ENCODE measurements at places on chromosomes 5 and 9.
A peak's percentile ranks its signal among the peaks of the same experiment; 100 is the strongest.

- H3K36me3 ChIP-seq: no peaks in the 10 kb centered on the region
- no peak for DNase-seq
- no peak overlapping the region for H3K27ac ChIP-seq
- no peak overlapping the region for H3K4me3 ChIP-seq
- no peaks in the 10 kb centered on the region for H3K27me3 ChIP-seq
Measured at GRCh38 chr5:136679233-136679632, 313.9 kb upstream of the TRPC7 start.

- H3K27me3 ChIP-seq: no peaks in the 10 kb centered on the region
- H3K4me3 ChIP-seq: no peak overlapping the region
- no peaks in the 10 kb centered on the region for H3K4me1 ChIP-seq
- no peak overlapping the region for H3K27ac ChIP-seq
- peaks cover 21% of the 10 kb centered on the region for H3K36me3 ChIP-seq
- DNase-seq: no peak
Measured at GRCh38 chr5:40775846-40776657, 20.3 kb upstream of the TTC33 start.

- H3K27me3 ChIP-seq: peaks cover 13% of the 10 kb centered on the region
- H3K4me3 ChIP-seq: no peak overlapping the region
- no peak for DNase-seq
- H3K27ac ChIP-seq: no peak overlapping the region
- no peaks in the 10 kb centered on the region for H3K36me3 ChIP-seq
Measured at GRCh38 chr9:101342595-101342994, 42.2 kb downstream of the BAAT start.

DNA sequence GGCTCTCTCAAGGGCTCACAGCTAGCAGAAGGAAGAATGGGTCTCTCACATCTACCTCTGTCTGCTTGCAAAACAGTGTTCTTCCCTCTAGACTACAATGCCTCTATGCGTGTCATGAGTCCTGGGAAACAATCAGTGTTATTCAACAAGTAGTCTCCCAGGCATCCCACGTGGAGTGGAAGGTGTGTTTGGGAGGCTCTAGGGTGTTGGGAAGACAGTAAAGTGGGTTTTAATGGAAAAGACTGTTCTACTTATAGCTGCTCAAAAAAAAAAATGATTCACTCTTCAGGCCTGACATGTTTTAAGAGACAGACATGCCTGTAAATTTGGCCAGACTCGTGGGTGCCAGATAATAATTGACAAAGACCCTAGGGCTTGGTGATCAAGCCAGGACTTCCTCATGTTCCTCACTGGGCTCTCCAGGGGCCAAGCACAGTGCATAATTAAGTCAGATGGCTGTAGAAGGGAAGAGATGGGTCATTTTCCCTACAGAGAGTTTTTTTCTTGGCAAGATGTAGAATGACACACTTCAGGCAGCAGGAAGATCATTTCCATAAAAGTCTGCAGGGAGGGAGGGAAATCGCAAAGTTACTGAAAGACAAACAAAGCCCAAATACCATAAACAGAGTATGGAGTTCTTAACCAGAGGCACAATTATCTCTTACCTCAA lies 246.4 kb downstream of the ACTL7B start:
- H3K4me1 ChIP-seq: no peaks in the 10 kb centered on the region
- H3K36me3 ChIP-seq: no peaks in the 10 kb centered on the region
- DNase-seq: no peak
- no peak overlapping the region for H3K27ac ChIP-seq

DNA sequence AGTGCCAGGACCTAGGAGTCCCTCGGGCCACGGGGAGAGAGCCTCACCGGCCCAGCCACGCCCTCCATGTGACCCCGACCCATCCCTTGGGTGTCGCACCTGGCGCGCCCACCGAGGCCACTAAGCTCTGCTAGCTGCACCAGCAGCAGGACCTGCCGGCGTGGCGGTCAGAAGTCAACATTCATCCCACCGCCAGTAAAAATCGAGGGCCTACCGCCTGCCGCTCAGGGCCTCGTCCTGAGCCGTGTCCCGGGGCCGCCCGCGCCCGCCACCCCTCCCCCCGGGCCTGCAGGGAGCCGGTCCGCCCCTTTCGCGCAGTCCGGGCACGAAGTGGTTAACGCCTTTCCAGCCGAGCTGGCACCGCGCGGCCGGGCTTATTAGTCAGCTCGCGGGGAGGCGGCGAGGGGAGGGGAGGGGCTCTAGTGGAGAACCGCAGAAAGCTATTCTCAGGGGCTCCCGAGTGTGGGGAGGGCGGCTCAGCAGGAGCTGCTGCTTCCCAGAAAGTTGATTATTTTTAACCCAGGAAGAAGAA lies 124.4 kb downstream of the C9orf50 start:
- no peaks in the 10 kb centered on the region for H3K36me3 ChIP-seq
- peak overlapping the region; percentile 67 for H3K4me3 ChIP-seq
- peaks cover 100% of the 10 kb centered on the region for H3K4me1 ChIP-seq
- DNase-seq: peak; percentile 72
- no peaks in the 10 kb centered on the region for H3K27me3 ChIP-seq

- H3K4me1 ChIP-seq: no peaks in the 10 kb centered on the region
- no peaks in the 10 kb centered on the region for H3K36me3 ChIP-seq
- DNase-seq: no peak
- H3K4me3 ChIP-seq: no peak overlapping the region
- no peak overlapping the region for H3K27ac ChIP-seq
Measured at GRCh38 chr9:79735023-79735779, 163.4 kb downstream of the TLE4 start.

GRCh38 chr5:73625944-73626811 lies at the start of gene ARHGEF28:
ARHGEF28 (plus strand) TSS chr5:73626196; CDS start chr5:73684852, 58,656 bp downstream.
- peak within 1 kb of the TSS; percentile 57 for H3K4me3 ChIP-seq
- H3K36me3 ChIP-seq: no peaks in the 10 kb centered on the region
- DNase-seq: no peak
- H3K4me1 ChIP-seq: peaks cover 23% of the 10 kb centered on the region
- peak within 1 kb of the TSS; percentile 62 for H3K27ac ChIP-seq
- H3K27me3 ChIP-seq: no peaks in the 10 kb centered on the region

- H3K4me1 ChIP-seq: no peaks in the 10 kb centered on the region
- no peak overlapping the region for H3K27ac ChIP-seq
- H3K36me3 ChIP-seq: no peaks in the 10 kb centered on the region
- DNase-seq: no peak
Measured at GRCh38 chr5:88813244-88813643, 69.7 kb downstream of the MEF2C start.

DNA sequence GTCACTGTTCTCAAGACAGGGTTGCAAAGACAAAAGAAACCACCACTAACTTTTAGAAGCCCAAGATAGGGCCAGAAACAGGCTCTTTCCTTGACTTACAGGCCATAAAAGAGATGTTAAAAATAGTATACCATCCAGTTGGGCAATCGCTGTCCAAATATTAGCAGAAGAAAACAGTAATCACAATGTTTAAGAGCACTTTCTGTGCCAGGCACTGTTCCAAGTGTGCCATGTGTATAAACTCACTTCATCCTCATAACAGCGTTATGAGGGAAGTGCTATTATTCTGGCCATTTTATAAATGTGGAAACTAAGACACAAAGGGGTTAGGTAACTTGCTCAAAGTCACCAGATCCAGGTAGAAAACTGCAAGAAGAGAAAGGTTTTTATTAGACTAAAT lies 111.7 kb downstream of the KCNN2 start:
- no peaks in the 10 kb centered on the region for H3K4me1 ChIP-seq
- no peaks in the 10 kb centered on the region for H3K36me3 ChIP-seq
- no peak overlapping the region for H3K4me3 ChIP-seq
- peaks cover 13% of the 10 kb centered on the region for H3K27me3 ChIP-seq
- DNase-seq: no peak
- H3K27ac ChIP-seq: no peak overlapping the region

DNA sequence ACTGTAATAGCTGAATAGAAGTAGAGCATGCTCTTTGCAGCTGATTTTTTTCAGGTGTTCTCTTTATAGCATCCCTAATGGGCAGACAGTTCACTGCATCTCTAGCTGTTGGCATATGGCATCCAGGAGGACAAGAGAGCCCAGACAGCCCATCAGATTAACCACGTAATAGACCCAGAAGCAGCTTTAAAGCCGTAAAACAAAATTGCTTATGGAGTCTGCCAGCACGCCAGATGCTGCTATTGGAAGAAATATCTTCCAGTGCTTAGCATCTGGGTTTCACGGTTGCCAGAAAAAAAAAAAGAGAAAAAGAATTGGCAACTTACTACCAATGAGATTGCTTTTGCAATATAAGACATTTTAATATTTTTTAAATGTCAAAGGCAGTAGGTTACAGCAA lies 869.4 kb upstream of the NUDT12 start:
- H3K4me3 ChIP-seq: no peak overlapping the region
- H3K4me1 ChIP-seq: no peaks in the 10 kb centered on the region
- no peak overlapping the region for H3K27ac ChIP-seq
- no peaks in the 10 kb centered on the region for H3K27me3 ChIP-seq
- H3K36me3 ChIP-seq: no peaks in the 10 kb centered on the region
- DNase-seq: no peak

DNA sequence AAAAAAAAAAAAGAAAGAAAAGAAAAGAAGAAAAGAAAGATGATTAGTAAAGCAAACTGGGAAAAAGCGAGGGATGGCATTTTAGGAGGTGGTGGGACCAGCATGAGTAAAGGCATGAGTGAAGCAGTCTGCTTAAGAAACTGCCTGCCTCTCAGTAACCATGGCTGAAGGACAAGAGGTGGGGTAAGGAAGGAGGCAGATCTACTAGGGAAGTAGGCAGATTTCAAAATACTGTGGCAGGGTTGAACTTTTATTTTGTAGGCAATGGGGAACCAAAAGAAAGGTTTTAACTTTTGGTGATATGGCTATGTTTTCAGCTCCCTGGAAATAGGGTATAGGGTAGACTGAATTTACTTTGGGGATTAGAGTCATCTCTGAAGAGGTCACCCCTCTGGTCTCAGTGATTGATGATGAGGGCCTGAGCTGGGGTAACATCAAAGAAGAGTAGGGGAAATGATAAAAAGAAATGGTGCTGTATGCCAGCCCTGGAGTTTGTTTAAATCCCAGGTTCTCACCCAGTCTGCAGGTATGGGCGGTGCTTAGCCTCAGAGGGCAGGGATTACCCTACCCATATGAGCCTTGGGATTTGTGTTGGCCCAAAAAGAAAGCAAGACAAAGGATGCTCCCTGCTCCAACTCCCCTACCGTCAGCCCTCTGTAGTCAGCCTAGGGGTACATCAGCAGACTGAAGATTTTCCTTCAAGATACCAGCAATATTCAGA lies 316.2 kb downstream of the CWC27 start:
- H3K27ac ChIP-seq: no peak overlapping the region
- DNase-seq: no peak
- H3K4me1 ChIP-seq: no peaks in the 10 kb centered on the region
- H3K4me3 ChIP-seq: no peak overlapping the region
- no peaks in the 10 kb centered on the region for H3K27me3 ChIP-seq
- H3K36me3 ChIP-seq: no peaks in the 10 kb centered on the region

Data from HCT116 (cell line).